ENCODE measurements at places on chromosomes 13 and 19. TPM values are rescaled to one million over a fixed set of nuclear protein-coding genes. Genes with fewer than 3 reads are reported as not detected.

The CYP4F12 gene
- total RNA-seq, result 2.3 TPM

The SHISA7 gene
- total RNA-seq, result not detected

The PRODH2 gene
- total RNA-seq, result 0.38 TPM

The SOHLH2 gene
- total RNA-seq, result not detected

The ARHGEF18 gene
- 51.7 TPM for total RNA-seq

The FCER2 gene
- not detected for total RNA-seq

The KCNC3 gene
- 0.78 TPM for total RNA-seq

The ZNF443 gene
- total RNA-seq, result 0.95 TPM

The ONECUT3 gene
- total RNA-seq, result not detected

The SYCN gene
- total RNA-seq, result not detected

The NEK3 gene
- 9.7 TPM for total RNA-seq

The FOXO1 gene
- 3.6 TPM for total RNA-seq

The FXYD1 gene
- total RNA-seq, result not detected

The GET3 gene
- 94.9 TPM for total RNA-seq

The ZNF491 gene
- not detected for total RNA-seq

The OVOL3 gene
- total RNA-seq, result 0.23 TPM

The ZNF700 gene
- 0.22 TPM for total RNA-seq

The LILRB4 gene
- not detected for total RNA-seq

Measured in A549 treated with ZK216348 at 1 μM for 4 hours (cell line).